SHP77 treated with DMSO at 0.1 percent for 48 hours (cell line): ENCODE measurements at places on chromosomes 5 and 9.
A peak's percentile ranks its signal among the peaks of the same experiment; 100 is the strongest.

- DNase-seq: no peak
Observed at GRCh38 chr5:99187611-99188010, 258.8 kb upstream of the CHD1 start.

DNA sequence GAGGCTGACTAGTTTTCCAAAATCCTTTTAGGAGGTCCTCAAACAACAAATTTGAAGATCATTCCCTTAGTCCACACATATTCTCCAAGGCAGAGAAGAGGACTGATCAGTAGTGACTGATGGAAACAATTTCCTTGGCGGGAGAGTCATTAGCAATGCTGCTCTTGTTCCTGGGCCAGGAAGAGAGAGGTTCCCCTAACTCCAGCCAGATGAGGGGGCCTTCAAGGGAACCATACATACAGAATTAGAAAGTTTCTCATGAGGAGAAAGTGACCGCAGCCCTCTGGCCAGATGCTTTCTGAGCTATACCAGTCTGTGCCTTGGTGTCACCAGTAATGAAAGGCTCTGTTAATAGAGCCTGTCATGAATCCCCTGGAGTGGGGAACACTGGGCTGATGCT lies 539.4 kb downstream of the BNC2 start:
- no peak for DNase-seq

GRCh38 chr9:87336914-87337333 lies 160.7 kb upstream of the DAPK1 start:
- no peak for DNase-seq

DNA sequence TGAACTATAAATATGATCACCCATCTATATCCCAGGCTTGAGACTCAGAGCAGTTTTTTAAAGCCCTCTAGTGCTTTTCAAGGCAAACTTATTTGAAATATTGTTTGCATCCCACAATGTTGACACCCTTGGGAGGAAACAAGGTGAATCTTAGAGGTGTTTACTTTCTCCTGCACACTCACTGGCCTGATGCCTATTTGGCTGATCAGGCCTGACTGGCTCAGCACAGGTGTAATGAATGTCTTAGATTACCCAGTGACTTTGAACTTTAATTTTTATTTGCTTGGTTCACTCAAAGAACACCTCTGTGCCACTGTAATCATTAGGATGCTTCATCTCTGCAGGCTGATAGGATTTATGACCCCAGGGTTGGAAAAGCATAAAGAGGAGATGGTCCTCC lies 158.3 kb downstream of the KCTD16 start:
- DNase-seq: peak; percentile 22

DNA sequence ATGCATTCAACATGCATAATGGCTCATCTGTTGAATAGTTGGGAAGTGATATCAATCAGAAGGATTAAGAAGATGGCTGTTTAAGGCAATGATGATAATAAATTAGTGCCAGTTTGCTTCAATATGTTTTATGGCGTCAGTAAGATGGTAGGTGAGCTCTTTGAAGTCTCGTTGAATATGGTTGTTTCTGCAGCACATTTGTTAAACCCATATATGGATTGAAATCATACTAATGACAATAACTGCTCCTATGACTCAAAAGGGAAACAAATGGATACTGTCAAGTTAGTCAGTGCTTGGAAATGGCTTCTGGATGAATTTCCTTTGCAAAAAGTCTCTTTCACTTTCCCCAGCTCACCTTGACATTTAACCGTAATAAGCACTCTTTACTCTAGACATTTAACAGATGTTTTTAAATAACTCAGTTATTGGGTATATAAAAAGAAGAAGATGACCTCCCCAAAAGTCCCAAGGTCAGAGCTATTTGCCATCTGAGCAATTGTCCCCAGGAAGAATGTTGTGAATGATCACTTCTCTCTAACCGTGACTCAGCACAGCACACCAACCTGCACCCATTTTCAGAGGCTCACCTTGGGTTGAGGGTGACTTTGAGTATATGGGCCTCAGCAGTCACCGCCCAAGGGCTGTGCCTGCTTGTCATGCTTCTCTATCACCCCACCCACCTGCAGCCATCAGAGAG lies 133.4 kb downstream of the GRIA1 start:
- DNase-seq: no peak

DNA sequence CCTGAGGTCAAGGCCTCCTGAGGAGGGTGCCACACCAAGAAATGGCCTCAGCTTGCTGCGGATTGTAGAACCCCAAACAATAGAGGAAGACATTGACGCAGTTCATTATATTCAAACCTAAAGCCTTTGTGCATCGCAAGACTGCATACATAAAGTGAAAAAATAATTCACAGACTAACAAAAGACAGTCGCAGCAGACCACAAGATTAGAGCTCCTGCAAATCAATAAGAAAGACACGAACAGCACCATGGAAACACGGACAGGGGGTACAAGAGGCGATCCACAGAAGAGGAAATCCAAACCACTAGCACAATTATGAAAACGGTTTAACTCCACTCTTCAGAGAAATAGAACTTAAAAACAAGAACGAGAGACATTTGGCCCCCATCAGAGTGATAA lies 10.0 kb upstream of the TCOF1 start:
- DNase-seq: no peak

DNA sequence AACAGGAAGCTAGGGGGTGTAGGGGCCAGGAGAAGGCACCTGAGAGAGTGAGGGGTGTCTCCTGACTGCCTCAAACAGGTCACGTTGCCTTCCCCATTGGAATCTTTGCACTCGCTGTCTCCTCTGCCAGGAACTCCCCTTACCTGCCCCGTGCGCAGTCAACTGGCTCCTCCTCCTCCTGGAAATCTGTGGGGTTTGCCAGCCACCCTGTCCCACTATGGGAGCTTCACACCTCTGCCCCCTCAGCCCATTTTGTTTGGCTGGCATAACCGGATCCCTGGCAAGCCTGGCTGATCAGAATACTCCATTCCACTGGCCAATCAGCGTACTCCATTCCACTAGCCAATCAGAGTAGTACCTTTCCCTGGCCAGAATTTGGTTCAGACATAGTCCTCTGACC lies 10.4 kb upstream of the SLC34A1 start:
- DNase-seq: no peak

DNA sequence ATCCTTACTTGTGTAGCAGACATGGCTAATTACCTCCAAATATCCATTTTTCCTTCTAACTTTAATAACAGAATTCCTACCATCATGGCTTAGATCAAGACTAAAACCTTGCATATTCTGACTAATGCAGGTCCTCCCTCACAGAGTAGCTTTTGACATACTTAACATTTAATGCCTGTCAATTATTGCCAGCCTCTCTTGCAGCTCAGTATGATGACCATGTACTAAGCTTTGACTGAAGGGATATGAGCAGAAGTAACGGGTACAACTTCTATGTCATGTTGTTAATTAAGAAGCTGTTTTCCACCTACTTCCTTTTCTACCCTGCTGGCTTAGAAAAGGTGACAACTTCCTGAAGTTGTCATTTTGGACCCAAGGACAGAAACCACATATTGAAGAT lies 533.4 kb downstream of the PSAT1 start:
- no peak for DNase-seq

DNA sequence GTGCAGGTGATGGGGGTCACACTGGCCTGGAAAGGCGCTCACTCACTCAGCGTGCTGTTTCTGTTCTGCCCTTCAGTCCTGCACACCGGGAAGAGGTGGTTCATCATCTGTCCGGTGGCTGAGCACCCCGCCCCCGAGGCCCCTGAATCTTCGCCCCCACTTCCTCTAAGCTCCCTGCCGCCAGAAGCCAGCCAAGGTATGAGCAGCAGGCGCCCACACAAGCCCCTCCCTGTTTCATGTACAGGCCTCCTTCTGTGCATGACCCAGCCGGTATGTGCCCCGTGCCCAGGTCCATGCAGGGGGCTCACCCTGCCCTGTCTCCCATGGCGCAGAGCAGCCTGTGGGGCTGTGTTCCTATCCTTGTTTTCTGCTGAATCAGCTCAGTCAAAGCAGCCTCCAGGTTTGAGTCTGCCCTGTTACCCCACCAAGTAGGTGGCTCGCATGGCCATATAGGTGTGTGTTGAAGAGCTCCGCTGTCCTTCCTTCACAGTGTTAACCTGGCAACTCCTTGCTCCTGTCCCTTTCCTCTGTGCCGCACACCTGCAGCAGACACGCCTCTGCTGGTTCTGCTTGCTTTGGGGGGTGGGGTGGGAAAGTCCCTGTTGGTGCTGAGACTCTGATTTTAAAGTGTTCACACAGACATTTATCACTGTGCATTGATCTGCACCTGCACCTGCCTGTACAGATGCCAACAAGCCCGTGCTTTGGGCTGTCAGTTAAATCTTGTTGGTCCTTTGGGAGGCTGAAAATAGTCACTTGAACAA lies 84.8 kb downstream of the WNK2 start:
- DNase-seq: peak; percentile 23

- no peak for DNase-seq
Observed at GRCh38 chr5:86795659-86796058, 177.9 kb downstream of the COX7C start.

GRCh38 chr5:83972236-83972635 lies 251.6 kb upstream of the HAPLN1 start:
- DNase-seq: no peak

DNA sequence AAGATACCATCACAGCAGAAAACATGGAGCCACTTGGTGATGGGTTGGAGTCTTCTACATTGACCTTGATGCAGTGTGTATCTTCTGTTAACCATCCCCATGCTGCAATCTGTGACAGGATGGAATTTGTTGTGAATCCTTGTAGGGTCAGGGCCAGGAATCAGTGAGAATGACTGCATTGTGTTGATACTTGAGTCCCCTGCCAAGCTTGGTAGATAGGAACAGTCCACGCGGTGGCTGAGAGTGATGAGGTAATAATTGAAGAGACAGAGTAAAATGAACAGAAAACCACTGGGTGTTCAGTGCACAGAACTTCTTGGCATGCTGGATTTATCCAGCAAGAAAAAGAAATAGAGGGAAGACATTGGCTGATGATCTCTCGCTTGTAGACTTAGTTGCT lies 217.5 kb downstream of the MAN2A1 start:
- no peak for DNase-seq

DNA sequence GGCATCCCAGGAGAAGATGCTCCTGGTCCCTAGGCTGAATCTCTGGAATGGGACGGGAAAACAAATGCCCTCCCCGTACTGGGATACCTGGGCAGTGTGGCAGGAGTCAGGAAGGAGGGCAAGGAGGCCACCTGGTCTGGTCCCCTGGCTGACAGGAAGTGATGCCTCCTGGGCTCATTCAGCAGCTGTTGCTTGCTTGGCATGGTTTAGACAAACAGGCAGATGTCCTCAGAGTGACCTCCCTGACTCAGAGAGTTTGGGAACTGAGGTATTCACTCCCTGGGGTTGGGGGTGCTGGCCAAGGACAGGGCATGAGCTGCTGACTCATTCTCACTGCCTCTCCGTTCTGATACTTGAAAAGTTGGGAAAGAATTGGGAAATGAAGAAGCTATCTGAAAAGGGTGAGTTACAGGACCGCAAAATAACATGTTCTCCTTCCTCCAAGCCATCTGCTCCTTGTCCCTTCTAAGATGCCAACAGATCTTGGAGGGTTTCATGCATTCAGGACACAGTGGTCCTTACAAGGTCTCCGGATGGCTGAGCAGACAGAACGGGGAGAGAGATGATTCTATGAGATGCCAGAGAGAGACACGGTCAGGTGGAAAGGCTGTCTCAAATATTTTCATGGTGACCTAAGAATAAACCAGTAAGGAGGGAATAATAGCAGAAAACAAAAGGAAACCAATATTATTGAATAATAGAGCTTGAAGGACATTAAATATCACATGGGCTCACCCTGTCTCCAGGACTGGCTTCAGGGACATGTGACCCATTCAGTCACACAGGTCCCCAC lies 534.5 kb downstream of the BNC2 start:
- DNase-seq: no peak

GRCh38 chr9:126581893-126582292 lies 31.8 kb upstream of the LMX1B start:
- no peak for DNase-seq

GRCh38 chr5:1555011-1555807 lies 31.4 kb upstream of the LPCAT1 start:
- DNase-seq: peak; percentile 98

DNA sequence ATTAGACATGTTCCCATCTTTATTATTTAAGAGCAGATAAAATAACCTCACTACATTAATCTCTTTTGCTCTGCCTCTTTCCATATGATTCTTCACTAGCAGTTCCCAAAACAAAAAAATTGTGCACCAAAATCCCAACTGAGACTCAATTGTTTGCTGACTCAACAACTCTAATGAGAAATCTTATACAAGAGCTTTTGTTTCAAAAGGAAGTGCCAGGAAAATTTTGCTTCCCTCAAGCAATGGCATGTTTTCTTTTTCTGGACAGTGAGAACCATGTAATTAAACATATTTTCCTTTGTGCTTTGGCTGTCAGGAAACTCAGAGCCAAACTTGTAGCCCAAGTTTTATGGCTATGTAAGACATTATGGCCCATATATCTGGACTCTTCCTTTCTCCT lies 62.0 kb downstream of the TMC1 start:
- DNase-seq: no peak

DNA sequence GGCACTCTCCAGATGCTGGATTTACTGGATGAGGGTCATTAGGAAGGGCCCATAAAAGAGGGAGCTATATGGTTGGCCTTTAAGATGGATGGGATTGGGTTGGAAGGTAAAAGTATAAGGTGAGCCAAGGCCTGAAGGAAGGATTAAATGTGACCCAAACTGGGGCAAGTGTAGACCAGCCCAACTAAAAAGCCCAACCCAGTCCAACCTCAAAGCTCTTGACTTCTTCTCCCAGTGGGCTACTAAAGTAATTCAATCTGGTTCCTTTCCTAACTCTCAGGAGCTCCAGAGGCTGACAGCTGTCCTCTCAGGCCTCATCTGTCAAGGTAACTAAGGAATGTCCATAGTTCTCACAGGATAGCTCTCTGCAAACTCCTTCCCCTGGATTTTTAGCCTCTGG lies 122.2 kb upstream of the EFNA5 start:
- DNase-seq: no peak

- no peak for DNase-seq
Observed at GRCh38 chr5:178232920-178233429, 373 bp upstream of the PHYKPL start.

GRCh38 chr5:107123014-107123413 lies 547.7 kb downstream of the EFNA5 start:
- no peak for DNase-seq

GRCh38 chr9:110029429-110029955 lies 178.5 kb downstream of the C9orf152 start:
- no peak for DNase-seq
